ENCODE measurements at places on chromosomes 2 and 18.

GRCh38 chr2:42854207-42854818 is 61.9 kb upstream of the HAAO start:
- no peak for DNase-seq

DNA sequence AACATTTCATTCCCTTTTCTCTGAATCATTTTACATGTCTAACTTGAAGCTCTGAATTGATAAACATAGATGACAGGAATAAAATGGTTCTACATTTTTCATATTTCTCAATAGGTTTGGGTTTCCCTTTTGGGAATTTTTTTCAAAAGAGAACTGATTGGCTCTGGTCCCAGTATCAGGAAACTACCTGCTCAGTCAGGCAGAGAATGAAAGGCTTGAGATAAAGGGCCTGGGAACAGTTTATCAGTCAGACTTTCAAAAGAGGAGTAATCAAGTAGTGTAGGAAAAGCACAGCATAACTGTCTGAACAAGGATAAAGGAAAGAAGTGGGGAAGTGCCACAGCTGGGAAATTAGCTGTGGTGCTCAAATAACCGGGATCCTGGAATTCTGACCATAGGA is 28.3 kb upstream of the CCL20 start:
- no peak for DNase-seq

DNA sequence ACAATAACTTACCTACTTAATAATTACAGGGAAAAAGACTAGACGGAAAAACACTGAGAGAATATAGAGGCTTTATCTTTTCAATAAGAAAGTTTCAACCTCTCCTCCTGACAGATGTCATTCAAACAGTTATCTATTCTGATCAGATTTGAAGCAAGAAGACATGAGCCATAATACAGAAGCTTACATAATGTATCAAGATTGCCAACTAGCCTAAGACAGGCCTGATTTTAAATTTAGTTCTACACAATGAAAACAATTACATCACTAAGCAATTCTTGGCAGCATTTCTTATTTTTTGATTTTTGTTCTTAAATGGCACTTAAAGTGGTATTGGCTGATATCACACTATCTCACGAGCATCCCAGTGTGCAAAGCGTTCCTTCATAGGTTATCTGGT is 41.6 kb downstream of the GPR155 start:
- DNase-seq, result no peak

- no peak for DNase-seq
These were observed 1023.2 kb upstream of the ZEB2 start for GRCh38 chr2:145543155-145543554.

DNA sequence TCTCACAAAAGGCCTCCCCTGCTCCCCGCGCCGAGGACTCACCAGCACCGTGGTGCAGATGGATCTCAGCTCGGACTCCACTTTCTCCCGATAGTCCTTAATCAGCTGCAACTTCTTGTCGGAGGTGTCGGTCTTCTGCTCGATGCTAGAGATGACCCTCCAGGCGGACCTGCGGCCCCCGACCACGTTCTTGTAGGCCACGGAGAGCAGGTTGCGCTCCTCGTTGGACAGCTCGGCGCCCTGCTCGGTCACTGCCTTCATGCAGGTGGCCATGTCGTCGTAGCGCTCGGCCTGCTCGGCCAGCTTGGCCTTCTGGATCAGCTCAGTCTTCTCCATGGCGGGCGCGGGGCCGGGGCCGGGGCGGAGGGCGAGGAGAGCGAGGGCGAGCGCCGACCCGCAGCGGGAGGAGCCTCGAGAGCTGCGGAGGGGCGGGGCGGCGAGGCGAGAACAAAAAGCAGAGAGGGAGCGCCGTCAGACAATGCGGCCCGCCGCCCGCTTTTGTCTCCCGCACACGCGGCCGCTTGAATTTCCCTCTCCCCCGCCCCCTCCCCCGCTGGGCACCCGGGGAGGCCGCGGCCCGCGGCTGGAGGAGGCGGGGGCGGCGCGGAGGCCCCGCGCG is 571 bp downstream of the YWHAQ start:
- DNase-seq, result peak; percentile 61

- DNase-seq, result no peak
These were observed 59.1 kb downstream of the MAP3K20 start for GRCh38 chr2:173134703-173135102.

DNA sequence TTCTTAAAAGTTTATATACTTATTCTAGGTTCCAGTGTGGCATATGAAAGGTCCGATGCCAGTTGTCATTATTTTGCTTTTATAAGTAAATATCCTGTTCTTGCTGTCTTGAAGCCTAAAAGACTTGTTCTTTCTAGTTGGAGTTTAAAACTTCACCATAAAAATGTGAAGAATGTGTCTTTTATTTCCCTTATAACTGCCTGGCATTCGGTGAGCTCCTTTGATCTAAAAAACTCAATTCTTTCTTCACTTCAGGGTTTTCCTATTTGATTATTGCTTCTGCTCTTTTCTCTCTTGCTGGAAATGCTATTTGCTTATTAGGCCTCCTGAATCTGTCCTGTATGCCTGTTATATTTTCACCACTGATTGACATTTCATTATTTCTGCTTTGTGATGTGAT is 51.6 kb downstream of the TSPYL6 start:
- no peak for DNase-seq

GRCh38 chr2:157759855-157760254 is 116.3 kb downstream of the ACVR1 start:
- no peak for DNase-seq

- no peak for DNase-seq
These were observed 60.9 kb upstream of the SIX2 start for GRCh38 chr2:45070113-45070652.

GRCh38 chr2:221429741-221430491 is 142.2 kb downstream of the EPHA4 start:
- no peak for DNase-seq

GRCh38 chr2:174617120-174617519 is 19.5 kb upstream of the WIPF1 start:
- DNase-seq, result no peak

GRCh38 chr2:3214065-3214464 is 163.6 kb downstream of the EIPR1 start:
- no peak for DNase-seq

GRCh38 chr2:75076088-75076487 is 117.6 kb downstream of the POLE4 start:
- no peak for DNase-seq

GRCh38 chr2:120261387-120262006 is 8.8 kb downstream of the RALB start:
- no peak for DNase-seq

GRCh38 chr2:51825823-51826222 is 793.9 kb upstream of the NRXN1 start:
- DNase-seq, result no peak
